ENCODE measurements at places on chromosomes 2 and 18.

- DNase-seq = no peak
Observed at GRCh38 chr2:119202610-119203310, 20.9 kb upstream of the STEAP3 start.

DNA sequence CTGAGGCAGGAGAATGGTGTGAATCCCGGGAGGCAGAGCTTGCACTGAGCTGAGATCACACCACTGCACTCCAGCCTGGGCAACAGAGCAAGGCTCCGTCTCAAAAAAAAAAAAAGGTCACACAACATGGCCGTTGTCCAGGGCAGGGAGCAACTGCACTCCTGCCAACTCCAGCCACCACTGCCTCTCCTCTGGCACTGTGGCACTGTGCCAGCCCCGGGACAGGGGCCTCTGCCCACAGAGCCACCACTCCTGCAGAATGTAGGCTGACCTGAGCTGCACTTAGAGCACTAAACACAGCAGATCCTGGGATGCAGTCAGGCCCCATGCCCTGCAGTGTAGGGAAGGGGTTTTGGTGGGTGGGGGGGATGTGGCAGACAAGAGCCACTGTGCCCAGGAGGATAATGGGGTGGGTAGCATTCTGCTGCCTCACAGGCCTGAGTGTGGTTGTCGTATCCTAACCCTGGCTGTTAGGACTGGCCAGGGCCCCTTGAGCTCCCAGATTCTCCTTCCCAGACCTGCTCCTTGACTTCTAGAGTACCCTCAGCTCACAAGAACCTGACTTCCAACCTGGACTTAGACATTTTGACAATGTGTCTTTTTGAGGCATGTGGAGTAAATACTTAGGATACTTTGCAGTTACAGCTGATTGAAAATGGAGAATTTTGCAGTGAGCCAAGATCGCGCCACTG is 69.4 kb upstream of the SH3RF3 start:
- no peak for DNase-seq

GRCh38 chr2:190744041-190744440 is 95.2 kb downstream of the NAB1 start:
- no peak for DNase-seq

DNA sequence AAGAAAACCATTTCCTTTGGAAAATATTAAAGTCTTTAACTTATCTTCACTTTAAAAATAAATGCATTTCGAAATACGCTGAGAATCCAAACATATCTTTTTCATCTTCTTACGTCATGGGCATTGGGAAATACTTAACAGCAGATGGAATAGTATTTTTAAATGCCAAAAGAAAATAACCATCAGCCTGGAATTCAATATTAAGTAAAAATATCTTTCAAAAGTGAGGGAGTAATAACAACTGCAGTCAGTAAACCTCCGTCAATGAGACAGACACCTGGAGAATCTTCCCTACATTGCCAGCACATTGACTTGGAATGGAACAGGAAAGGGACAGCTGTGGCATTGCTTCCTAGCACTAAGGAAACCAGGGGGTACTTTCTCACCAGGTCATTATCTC is 290.4 kb upstream of the TNP1 start:
- DNase-seq = no peak

DNA sequence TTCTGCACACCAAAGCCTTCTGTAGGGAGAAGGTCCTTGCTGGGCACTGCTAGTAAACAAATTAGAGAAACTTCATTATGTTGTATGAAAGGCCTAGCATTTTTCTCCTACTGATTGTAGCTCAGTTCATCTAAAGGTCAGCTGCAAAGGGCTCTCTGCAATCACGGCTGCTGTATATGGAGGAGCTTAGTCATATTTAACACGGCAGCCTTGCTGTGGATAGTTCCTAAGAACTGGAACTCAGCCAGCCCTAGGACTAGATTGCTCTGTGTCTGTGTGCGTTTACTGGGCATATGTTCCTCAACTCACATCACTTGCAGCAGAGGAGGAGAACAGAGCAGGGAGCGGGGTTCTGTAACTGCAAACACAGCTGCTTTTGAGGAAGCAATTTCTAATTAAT is 1103.9 kb upstream of the KLHL29 start:
- peak; percentile 25 for DNase-seq

- no peak for DNase-seq
Observed at GRCh38 chr2:240287011-240287410, 146.6 kb upstream of the OTOS start.

DNA sequence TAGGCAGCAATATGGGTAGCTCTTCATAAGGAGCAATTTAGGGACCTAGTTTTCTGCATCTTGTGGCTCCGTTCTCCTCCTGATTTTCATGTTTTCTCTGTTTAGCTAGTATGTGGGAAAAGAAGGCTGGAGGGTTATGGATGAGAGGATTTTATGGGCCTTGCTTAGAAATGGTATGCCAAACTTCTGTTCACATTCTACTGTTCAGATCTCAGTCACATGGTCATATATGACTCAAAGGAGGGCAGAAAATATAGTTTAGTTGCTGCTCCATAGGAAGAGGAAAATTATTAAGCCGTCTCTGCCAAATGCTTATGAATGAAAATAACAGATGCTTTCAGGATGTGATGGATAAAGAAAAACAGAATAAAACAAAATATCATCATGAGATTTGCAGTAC is 361.8 kb upstream of the CWC22 start:
- DNase-seq = no peak

- DNase-seq = peak; percentile 52
Observed at GRCh38 chr2:212005085-212005671, 533.4 kb downstream of the ERBB4 start.

- DNase-seq = no peak
Observed at GRCh38 chr18:13276530-13277520, 58.3 kb downstream of the LDLRAD4 start.

DNA sequence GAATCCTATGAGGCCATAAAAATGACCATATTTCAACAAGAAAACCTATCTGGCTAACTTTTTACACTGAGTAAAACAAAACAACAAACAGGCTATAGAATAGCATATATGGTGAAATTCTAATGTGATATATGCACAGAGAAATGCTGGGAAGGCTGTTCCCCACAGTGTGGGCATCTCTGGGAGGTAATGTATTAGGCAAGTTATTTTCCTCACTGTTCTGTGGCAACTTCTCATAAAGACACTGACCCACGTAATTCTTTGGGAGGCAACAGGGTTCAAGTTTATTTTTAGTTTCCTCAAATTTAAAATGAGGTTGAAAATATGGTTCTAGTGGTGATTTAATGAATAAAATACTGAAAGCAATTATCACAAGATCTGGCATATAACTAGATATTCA is 46.7 kb downstream of the RNU4ATAC start:
- no peak for DNase-seq

DNA sequence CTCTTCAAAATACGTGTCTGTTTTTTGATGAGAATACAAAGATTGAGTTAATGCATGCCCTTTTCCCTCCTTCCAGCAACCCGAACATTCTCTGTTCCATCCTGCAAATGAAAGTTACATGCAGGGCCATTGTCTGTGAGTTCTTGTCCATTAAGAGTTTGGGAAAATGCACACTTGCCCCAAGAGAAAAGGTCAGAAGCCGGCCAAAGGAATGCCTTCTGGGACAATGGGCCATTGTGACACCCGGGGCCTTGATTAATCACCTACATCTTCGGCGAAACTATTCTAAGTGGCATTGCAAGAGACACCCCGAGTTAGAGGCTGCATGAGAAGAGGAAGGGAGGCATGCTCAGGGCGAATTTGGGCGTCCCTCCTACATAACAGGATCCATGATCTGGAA is 73.7 kb upstream of the COPS8 start:
- DNase-seq = no peak

DNA sequence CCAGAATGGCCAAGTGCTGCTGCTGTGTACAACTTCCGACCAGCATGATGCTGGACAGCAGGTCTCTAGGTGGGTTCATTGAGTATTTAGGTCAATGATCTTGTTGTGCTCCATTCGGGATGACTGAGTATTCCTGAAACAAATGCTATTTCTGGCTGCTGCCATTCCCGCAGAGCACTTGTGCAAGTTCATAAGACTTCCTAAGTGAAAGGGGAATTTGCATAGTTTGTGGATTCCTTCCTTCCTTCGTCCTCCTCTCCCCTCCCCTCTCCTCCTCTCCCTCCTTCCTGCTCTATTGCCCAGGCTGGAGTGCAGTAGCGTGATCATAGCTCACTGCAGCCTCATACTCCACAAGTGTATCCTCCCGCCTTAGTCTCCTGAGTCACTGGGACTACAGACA is 40.4 kb downstream of the LDLRAD4 start:
- no peak for DNase-seq

GRCh38 chr2:12300019-12300602 is 416.6 kb upstream of the TRIB2 start:
- no peak for DNase-seq

GRCh38 chr2:120831086-120831485 is 95.4 kb downstream of the GLI2 start:
- DNase-seq = no peak

GRCh38 chr2:157726946-157727345 is 98.3 kb upstream of the ACVR1C start:
- no peak for DNase-seq

- no peak for DNase-seq
Observed at GRCh38 chr2:144183727-144184126, 336.2 kb downstream of the ZEB2 start.

- DNase-seq = no peak
Observed at GRCh38 chr2:20129331-20130159, 78.1 kb upstream of the LAPTM4A start.

DNA sequence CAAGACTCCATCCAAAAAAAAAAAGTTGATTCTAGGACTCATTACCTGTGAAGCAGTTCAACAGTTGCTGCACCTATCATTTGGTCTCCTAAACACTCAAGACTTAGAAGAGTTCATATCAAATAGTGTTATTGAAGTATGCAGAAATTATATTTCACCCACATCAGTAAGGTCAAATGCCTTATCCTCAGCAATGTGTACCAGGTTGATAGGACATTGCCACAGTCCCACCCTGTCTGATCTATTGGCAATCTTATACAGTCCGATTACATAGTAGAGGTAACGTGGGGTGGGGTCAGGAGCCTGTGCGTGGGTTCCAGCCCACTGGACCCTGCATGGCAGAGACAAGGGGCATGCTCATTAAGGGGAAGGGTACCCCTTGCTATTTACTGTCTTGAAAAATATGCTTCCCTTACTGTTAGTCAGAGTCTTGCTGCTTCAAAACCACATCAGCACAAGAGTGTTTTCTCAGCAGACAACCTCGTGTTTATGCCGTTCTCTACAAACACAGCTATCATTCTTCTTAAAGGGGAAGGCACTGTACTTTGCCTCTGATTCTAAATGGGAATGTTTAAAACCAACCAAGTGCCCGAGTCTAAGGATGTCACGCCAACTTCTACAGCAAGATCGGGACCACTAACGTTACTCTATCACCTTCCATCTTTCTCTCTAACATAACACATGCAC is 115.2 kb downstream of the MTCL1 start:
- DNase-seq = no peak

DNA sequence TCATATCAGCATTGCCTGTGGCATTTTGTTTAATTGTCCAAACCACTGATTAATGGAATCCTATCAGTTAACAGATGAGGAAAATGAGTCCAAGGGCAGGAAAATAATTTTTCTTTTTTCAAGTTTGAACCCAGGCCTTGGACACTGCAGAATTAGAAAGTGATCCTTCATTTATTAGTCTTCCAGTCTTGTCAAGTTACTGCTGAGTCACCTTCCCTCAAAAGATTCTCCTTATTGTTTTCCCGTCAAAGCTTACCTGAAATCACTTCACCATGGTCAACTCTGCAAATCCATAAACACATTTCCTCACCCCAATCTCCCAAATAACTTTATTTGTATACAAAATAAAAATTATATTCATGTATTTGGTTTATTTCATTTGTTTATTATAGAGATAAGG is 57.9 kb downstream of the WDR75 start:
- no peak for DNase-seq

DNA sequence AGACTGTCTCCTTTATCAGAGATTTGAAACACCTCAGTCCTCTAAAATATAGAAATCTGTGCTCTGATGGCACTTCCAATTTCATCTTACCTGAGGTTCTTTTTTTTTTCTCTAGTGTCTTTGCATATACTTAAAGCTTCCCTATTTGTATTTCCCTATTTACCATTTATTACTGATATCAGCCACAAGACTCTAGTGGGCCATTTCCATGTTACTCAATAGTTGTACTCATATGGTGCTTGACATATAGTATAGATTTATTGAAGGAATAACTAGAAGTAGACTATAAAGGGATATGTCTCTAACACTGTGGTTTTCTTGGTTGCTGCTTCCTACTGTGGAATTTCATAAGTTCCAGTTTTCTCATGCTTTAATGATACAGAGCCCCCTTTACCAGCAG is 3.0 kb downstream of the RBM45 start:
- no peak for DNase-seq

DNA sequence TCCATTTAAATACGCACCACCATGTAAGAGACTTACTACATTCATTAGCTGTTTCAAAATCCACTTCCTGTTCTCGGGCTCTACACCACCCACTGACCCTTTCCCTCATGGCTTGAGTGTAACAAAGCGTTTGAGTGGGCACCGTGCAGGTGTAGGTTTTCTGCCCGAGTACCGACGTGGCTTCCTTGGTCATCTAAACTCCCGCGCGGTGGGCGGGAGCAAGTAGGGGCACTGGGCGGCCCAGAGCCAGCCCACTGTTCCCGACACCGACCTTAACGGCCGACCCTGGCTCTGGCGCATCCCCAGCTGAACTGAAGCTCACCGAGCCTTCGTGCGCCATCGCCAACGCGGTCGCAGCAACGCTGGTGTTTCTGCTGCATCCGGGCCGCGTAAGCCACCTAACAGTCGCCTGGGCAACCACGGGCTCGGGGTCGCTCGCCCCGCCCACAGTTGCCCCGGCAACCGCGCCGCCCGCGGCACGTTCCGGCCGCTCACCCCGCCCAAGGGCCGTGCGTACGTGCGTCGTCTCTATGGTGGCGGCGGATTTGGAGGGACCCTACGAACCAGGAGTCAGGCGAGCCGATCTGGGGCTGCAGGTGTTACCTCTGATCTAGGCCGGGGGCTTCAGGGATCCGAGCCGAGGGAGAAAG is at the start of the genes C2orf81 and WDR54:
TSS of gene C2orf81 (minus strand) at position 399 of the 650 bp plus-strand sequence. CDS start at position 340, 59 bp downstream.
TSS of gene WDR54 (plus strand) at position 510 of the 650 bp plus-strand sequence. CDS start 424 bp downstream, outside the sequence.
- peak; percentile 96 for DNase-seq

- DNase-seq = peak; percentile 2
Observed at GRCh38 chr18:68714366-68714711, 569 bp downstream of the TMX3 start.

- no peak for DNase-seq
Observed at GRCh38 chr18:24995755-24996154, 356.2 kb downstream of the ZNF521 start.

DNA sequence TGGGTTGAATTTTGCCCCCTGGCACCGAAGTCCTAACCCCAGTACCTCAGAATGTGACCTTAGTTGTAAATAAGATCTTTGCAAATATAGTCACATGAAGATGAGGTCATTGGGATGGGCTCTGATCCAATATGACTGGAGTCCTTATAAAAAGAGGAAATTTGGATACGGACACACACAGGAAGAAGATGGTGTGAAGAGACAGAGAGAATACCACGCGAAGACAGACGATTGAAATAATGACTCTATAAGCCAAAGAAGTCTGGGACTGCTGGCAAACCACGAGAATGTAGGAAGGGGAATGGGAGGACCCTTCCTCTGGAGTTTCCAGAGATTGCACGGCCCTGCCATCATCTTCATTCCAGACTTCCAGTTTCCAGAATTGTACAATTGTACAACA is 98.6 kb downstream of the CPO start:
- DNase-seq = no peak

All from NCI-H2081 (cell line).